ENCODE measurements at places on chromosomes 5 and 9.

DNA sequence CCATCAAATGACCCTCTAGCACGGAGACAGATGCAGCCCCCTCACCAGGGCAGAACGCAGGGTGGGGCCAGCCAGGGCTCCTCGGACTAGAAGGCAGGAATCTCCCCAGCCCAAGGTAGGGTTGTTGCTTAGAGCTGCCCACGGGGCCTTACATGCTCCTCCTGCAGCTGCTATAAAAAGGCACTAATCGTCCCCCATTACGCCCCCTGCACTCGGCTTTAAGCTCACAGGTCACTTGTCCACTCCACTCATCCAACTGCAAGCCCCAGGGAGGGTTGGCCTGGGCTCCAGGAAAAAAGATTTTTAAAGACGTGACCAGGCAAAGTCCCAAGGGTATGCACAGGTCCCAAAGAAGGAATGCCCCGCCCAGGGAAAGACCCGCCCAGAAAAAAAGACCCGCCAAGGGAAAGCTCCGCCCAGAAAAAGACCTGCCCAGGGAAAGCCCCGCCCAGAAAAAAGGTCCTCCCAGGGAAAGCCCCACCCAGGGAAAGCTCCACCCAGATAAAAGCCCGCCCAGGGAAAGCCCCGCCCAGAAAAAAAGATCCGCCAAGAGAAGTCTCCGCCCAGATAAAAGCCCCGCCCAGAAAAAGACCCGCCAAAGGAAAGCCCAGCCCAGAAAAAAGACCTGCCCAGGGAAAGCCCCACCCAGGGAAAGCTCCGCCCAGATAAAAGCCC is 11.1 kb downstream of the GRIN1 start:
- DNase-seq: peak; percentile 23

GRCh38 chr9:70159630-70160029 is 99.1 kb upstream of the SMC5 start:
- no peak for DNase-seq

DNA sequence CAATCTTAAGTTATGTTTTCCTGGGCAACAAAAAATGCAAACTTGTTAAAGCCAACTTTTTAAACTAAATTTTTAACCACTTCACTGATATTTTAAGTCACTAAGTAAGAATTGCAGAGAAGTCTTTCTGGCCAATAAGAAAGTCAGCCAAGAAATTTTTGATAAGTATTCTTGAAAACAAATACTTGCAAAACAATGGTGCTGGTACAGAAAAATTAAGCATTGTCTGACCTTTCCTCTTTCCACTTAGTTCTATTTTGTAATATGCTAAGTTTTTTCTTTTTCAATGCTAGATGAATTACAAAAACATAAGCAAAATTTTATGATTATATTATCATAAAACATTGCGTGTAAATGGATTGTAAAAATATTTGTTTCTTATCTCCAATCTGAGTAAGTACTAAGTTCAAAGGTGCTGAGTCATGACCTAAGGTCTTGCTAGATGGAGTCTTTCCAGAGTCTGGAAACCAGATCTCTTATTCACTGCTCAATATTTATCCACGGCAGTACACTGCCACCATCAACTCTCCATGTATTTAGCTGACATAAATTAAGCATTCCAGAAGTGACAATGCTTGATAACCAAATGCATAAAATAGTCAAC is 139.7 kb downstream of the MEF2C start:
- DNase-seq: no peak

DNA sequence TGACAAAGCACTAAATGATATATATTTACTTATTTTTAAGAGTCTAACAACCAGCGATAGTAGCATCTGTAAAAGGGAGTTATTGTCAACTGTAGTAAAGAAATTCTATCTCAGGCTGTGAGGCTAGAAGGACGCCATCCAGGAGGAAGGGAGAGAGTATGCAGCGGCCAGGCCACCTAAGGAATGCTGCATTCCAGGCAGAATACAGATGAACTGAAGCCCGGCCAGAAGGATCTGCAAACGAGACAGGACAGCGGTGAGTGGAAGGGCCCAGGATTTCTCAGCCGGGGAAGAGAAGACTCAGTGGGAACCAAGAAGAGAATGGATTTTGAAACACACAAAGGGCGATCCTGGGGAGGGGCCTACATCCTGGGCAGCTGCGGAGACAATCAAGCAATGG is 7.4 kb downstream of the RETREG1 start:
- DNase-seq: no peak

DNA sequence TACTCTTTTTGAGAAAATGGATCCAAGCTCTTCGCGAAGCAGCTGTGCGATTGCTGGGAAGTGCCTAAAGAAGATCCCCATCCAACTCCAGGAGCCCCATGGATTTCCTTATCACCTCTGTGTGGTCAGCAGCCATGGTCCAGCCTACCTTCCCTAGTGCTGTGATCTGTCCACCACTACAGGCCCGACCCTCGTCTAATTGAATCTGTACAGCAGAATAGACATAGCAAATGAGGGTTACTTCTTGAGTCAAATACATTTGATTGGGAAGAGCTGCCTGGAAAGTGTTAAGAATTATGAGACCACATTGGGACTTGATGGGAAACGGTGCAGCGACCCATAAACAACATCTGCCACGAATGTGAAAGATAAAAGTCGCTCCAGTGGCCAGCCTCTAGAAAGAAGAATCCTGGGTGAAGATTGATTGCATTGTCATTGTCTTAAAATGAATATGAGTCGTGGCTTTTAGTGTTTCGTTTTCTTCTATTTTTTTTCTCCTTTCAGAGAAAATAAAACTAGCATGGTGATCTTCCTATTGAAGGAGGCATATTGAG is 118.4 kb downstream of the PAM start:
- no peak for DNase-seq

DNA sequence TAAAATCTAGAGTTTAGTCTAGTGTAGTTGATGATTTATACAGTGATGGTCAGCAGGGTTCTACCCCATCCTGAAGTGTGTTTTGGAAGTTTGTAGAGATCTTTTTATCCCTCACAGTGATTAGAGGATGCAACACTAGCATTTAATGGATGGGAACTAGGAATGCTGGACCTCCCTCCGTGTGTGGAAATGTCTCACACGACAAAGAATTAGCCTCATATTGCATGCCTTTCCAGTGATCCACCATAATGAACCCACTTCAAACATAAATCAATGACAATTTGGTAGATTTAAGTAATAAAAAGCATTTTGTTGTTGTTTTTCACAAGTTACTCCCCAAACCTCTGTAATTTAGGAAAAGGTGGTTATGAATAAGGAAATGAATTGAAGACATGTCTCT is 82.5 kb upstream of the LMNB1 start:
- DNase-seq: no peak
